Activated T-helper 1 cell treated with anti-CD3 and anti-CD28 coated beads, Interleukin-2, amount 50 U/mL, for 16 hours (primary cell): ENCODE measurements at places on chromosomes 1 and 21.

- DNase-seq = no peak
These were observed 52.2 kb downstream of the POFUT2 start for GRCh38 chr21:45235488-45235887.

DNA sequence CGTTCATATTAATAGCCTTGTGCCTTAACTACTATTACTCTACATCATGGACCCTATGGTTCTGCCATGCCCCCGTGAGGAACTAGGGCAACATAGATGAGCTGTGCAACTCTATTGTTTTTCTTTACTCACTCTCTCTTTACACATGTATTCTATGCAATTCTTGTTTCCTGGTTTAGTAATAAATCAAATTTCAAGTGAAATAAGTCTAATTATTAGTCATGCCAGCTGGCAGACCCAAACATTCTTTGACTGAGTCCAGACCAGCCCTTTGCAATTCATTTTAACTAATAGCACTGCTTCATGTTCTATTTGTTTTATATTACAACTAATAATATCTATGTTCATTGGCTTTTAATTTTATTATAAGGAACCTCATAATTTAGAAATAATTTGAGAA is 789.3 kb upstream of the ADAMTS5 start:
- no peak for DNase-seq

- DNase-seq = no peak
These were observed 720.2 kb downstream of the LTN1 start for GRCh38 chr21:28272272-28272992.

DNA sequence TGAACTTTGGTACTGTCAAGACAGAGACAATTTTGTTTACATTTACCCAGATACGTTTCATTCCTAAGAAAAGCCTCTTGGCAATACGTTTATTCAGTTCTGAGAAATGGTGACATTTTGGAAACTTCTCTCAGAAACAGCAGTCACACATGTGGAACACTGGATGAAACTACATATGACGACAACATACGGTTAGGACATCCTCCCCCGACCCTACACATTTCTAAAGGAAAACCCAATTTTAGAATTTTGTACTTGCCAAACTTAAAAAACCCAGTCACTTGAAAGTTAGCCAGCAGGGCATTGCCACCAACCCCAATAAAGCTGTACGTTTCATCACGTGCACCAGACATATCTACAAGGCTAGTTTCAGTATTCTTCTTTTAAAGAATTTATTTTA is 56.8 kb downstream of the ITGB3BP start:
- DNase-seq = no peak

- no peak for DNase-seq
These were observed 54.4 kb downstream of the NAV1 start for GRCh38 chr1:201593200-201593921.
